ENCODE measurements at places on chromosomes 13 and 19.

- DNase-seq = no peak
Measured at GRCh38 chr19:8688930-8689329, 9.7 kb downstream of the ACTL9 start.

GRCh38 chr19:31146546-31147183, 202.6 kb downstream of the TSHZ3 start:
- no peak for DNase-seq

DNA sequence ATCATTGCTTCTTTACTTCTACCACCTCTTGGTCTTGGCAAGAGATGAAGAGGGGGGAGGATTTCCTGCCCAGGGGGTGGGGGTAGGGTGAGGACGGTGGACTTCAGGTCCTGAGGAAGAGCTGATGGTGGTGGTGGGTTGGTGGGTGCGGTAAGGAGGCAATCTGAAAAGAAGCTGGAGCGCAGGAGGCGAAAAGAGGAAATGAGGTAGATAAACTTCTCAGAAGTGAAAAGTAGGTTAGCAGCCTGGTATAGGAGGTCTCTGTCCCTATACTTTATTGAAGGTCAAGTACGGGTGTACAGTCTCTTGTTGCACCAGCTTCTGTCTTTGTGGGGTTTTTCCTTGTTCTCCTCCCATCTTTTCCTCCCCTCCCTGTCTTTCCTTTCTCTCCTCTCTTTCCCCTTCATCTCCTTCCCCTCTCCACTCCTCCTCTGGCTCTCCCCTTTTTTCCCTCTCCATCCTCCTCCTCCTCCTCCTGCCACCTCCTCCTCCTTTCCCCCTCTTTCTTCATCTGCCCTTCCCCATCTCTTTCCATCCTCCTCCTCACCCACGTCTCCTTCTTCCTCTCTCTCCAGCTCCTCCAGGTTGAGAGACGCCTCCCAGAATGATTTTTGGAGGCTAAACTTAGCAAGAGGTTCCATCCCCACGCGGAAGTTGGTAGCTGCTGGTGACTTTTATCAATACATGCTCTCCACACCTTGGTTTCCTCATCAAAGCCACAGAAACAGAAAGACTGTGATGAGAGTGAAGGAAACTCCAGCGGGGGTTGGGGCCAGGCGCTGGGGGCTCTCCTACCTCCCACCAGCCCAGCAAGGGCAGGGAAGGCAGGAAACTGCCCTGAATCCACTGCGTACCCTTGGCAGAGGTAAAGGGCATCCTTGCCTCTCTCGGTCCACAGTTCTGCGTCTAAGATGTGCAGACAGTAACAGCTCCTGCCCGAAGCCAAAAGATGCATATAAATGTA, 15.3 kb downstream of the TNFSF14 start:
- DNase-seq = no peak

- DNase-seq = no peak
Measured at GRCh38 chr13:88704600-88705275, 1033.6 kb downstream of the SLITRK5 start.

DNA sequence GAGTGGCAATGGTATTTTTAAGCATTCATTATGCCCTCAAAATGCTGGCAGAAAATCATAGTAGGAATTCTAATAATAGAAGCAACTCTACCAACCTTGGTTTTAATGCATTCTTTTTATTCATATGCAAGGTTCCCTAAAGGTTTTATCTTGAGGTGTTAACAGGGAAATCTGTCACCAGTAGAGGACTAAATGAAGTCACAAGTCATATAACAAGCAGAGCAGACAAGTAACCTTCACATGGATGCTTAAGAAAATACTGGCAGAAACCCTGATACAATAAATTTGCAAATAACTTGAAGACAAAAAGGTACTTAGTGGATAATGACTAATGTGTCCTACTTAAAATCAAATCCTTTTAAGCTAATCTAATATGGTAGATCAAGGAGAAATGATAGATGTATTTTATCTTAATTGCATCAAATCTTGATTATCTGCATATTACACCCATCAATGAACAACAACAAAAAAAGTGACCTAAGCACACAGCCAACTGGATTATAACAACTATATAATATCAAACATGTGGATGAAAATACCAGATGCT, 73.3 kb downstream of the RFC3 start:
- DNase-seq = no peak

GRCh38 chr13:66958611-66959010, 271.5 kb downstream of the PCDH9 start:
- no peak for DNase-seq

DNA sequence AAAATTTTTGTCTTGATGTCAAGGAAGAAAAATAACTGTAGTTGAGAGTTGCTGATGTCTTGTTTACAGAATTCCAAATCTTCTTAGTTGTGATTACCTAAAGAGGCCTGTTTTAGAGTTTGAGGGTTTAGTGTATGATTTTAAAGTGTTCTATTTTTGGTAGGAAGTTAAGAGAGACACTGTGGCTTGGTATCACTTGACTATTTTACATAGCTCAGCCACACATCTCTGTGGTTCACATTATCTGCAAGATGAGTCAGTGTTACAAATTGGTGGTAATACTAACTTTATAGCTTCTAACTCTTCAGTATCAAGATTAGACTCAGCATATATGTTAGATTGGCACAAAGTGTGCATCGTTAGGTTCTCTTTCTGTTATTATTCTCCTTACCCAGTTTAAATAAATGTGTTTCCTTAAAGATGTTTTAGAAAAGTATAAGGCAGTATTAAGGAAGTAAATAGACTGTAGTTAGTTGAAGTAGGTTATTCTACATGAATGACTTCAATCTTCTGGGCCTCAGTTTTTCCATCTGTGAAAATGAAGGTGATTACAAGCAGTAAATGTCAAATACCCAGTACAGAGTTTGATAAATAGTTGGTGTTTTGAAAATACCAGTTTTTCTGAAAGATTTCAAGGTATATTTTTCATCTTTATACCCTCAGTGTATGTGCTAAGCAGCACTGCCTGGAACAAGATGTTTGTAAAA, 33.4 kb downstream of the COG6 start:
- no peak for DNase-seq

- no peak for DNase-seq
Measured at GRCh38 chr19:1288226-1288612, 2.5 kb downstream of the EFNA2 start.

DNA sequence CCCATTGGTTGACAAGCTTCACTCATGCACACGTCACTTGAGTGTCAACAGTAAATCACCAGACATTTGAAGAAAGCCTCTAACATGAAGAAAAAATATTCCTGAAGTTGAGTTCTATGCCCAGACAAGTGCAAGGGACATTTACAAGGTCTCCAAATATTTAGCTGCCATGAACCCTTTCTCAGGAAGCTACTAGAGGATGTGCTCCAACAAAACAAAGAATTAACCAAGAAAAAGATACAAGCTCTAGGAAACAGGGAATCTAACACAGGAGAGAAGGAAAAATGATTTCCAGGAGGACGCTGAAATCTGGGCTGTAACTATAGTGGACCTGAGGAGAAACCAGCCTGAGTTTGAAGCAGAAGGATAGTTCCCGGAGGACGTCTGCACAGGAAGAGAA, 45.7 kb upstream of the KATNAL1 start:
- no peak for DNase-seq

DNA sequence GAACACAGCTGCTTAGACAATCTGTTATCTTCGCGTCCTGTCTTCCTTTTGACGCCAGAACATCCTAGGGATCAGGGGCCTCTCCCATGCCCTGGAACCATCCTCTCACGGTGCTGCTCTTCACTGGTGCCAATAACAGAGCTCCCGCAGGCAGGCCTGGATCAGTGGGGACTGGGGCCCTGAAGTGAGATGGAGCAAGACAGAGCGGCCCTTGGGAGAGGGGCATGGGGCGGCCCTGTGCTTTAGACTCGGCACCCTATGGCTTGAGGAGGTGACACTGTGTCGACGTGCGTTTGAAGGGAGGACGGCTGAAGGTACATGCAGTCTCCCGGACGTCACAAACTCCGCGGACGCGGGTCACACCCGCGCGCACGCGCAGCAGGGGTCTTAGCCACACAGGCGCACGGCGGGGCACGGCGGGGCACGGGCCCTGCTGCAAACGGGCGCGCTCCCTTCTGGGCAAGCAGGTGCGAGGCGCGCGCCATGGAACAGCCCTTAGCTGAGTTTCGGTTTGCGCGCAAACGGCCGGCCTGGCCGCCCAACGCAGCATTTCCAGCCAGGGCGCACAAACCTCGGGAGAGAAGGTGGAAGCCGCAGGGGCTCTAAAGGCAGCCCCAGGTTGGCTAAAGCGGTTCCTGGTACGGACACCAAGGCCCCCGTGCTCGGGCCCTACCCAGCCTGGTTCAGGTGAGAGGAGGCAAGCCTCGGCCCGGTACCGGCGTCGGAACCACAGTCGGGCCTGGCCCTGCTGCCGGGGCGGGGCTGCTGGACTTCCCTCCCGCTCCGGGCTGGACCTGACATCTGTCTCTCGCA, 16.5 kb upstream of the RNF17 start:
- DNase-seq = no peak

- no peak for DNase-seq
Measured at GRCh38 chr13:74039667-74040066, 94.5 kb downstream of the KLF12 start.

- DNase-seq = no peak
Measured at GRCh38 chr19:1441022-1441426, 2.8 kb downstream of the RPS15 start.

GRCh38 chr19:38440592-38440991, 7.1 kb downstream of the RYR1 start:
- DNase-seq = no peak

Measured in caudate nucleus (tissue), 63 donors.